ENCODE measurements at places on chromosomes 16 and 17.

GRCh38 chr17:13931800-13932460 lies 137.4 kb upstream of the COX10 start:
- DNase-seq, result peak; percentile 58

DNA sequence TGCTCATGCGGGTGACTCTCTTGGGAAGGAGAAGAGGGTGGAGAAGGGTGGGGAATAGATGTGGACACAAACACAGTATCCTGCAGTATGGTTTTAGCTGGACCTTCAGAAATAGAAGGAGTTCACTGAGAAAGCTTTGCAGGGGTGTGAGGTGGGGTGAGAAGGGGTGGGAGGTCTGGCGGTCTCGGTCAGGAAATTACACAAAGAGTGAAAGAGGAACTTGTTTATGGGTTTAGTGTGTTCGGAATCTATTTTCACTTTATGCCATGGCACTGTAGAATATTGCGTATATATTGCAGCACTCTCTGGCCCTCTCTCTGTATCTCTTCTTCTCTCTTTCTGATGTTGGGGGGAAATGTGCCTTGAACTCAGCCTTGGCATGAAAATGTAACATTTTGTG lies 148.2 kb upstream of the GOT2 start:
- DNase-seq, result peak; percentile 93

DNA sequence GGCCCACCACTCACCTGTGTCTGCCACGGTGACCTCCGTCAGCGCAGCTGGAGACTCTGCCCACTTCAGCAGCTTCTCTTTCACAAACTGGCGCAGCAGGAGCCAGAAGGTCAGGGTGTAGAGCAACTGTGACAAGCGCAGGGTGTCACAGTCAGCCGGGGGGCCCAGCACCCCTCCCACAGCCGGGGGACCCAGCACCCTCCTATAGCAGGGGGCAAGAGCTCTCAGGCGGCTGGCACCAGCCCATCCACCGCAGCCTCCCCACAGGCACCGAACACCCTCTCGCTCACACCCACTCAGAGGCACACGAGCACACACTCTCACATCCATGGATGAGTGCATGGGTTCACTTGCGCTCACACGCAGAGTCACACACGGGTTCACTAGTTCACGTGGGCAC lies 28.8 kb downstream of the CTU2 start:
- DNase-seq, result no peak

- DNase-seq, result no peak
These were observed 718 bp upstream of the RPH3AL start for GRCh38 chr17:353213-353837.

DNA sequence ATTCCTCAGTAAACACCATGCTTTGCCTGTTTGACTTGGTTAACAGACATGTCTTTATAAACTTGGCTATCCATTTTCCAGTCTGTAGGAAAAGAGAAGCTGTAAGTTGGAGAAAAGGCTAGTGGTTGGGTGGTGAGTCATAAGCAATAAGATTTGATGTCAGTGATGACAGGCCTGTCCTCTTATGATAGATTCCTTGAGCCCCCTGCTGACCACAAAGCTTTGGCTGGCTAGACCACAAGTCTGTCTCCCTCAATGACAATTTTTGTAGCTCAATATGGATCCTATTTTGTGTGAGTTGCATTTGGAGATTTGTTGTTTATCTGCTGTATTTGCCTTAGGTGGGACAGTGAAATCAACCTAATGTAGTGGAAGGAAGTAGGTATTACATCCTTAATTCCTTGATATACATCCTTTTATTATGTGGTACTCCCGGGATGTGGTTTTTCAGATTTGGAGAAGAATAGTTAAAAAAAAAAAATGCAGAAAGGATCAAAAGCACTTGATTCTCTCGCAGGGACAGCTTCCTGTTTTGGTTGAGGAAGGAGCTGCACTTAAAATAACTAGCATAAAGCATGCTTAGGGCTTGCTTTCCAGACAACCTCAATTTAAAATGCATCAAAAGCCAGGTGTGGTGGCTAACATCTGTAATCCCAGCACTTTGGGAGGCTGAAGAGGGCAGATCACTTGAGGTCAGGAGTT lies 67.4 kb downstream of the SIAH1 start:
- peak; percentile 77 for DNase-seq

DNA sequence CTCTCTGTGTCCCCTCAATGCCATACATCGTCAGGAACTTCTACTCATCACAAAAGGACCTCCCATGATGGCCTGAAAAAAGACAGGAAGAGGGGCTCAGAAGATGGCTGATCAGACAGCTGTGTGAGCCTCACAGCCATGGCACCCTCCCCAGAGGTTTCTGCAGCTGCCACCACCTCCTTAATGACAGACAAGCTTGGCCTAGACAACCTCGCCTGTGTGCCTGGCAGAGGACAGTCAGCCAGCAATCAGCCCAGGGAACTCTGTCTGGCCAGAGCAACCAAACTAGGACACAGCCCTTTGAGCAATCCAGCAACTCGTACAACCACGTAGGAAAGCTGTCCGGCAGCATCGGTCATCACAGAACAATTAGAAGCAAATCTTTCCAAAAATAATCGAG lies 54.2 kb upstream of the MED9 start:
- DNase-seq, result no peak

DNA sequence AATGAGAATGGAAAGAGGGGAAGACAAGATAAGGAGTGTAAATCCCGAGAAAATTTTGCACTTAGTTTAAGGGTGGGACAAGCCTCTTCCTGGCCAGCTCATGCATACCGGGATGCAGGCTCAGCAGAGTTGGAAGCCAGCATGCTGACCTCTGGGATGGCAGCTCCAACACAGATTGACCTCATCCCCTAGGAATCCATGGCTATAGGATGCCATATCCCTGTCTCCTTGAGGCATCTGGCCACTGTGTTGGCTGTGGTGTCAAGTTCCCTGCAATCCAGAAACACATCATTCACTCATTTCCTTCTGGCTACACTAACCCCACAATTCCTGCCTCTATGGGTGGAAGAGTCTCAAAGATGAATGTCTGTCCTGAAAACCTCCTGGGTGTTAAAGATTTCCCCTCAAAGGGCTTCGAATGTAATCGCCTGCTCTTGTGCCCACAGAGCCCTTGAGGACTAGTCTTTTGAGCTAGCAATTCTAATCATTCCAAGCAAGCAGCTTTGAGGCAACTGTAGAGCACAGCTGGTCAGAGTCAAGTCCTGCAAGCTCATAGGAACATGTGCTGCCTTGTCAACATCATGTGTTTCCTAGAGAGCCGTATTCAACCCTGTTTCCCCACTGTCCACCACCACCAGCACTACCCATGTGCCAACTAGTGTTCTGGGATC lies 141.4 kb downstream of the PMP22 start:
- no peak for DNase-seq

DNA sequence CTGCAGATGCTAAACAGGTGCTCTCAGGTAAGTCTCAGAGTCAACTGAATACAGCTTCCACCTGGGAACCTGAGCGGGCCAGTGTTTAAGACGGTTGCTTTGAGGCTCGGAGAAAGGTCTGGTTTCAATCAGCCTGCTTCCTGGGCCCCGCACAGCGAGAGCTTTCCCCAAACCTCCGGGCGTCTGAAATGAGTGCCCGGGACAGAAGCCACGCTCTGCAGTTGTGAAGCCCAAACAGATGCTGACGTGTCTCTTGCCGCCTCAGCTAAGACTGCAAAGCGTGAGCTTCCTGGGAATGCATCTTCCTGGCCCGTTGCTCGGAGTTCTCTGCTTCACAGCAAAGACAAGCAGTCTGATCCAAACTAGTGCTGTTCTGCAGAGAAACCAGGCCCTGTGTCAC lies 36.7 kb downstream of the PLXDC1 start:
- DNase-seq, result no peak

DNA sequence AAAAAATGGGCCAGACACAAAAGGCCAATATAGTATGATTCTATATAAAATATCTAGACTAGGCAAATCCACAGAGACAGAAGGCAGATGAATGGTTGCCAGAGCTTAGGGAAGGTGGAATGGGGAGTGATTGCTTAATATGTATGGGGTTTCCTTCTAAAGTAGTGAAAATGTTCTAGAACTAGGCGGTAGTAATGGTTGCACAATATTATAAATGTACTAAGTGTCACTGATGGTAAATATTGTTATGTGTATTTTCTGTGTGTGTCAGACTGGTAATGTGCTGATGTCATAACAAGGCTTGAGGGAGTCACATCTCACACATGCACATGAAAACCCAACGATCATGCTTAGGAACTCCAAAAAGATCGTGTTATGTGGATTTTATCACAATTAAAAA lies 106.9 kb upstream of the SIAH1 start:
- DNase-seq, result no peak

GRCh38 chr17:7229504-7229903 lies 4.8 kb downstream of the DVL2 start:
- DNase-seq, result no peak

DNA sequence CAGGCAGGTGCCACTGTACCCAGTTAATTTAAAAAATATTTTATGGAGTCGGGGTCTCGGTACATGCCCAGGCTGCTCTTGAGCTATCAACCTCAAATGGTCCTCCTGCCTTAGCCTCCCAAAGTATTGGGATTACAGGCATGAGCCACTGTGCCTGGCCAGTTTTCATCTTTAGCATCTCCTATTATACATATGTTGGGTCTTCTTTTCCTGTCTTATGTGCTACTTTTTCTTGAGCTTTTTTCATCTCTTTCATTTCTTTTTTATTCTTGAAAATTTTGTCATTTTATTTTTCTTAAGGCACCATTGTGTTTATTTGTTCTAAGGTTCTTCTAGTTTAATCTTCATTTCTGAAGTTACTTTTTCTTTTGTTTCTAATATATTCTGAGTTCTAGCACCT lies 20.7 kb downstream of the BANP start:
- no peak for DNase-seq

DNA sequence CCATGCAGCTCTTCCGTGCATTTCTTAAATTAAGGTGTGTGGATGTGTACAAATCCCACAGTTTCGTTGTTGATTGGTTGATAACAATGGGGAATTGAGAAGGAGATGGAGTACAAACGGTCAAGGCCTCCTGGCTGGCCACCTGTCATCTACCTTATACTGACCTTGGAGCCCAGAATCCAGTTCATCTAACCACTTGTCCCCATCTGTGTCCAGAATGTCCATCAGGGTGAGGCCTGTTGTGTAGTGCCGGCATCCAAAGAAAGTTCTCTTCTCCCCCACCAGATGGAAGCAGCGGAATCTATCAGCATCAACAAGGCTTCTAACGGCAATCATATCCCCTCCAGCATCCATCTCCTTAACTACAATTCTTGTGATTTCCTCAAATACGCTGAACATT lies 1.5 kb downstream of the GSDMB start:
- DNase-seq, result no peak

DNA sequence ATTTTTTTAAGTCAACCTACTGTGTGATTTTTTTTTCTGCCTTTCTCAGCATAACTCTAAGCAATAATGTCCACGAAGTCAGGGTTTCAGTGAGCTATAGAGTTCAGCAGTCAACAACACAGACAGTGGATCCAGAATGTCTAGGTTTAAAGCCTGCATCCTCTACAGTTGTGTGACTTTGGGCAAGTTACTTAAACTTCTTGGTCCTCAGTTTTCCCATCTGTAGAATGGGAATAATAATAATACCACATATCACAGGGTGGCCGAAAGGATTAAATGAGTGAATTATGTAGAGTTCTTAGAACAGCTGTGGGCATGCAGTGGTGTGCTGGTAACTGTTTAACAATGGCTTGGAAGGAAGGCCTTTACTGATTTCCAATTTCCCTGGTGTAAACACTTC lies 38.8 kb upstream of the MEAK7 start:
- no peak for DNase-seq

DNA sequence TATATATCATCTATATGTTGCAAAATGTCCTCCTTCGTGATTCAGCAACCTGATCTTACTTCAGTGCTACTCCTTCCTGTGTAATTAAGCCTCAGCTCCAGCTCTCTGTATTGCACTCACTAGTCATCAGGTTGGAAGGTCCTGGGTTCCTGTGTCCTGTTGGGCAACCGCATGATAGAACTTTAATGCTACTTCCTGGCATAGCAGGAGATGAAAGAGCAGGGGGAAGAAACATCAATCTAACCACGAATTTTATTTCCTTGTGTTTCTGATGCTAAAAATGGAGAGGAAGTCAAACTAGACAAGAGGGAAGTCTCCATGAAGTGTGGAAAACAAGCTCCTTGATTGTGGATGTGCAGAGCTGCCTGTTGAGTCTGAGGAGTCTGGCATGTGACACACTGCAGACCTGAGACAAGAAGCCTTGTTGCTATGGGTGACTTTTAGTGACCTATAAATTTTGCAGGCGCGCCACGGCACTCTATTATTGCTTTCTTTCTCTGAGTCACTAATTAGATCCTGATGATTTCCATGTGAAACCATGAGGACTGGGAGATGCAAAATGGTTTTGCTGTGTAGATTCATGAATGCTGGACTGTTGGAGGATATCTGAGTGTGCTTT lies 25.6 kb downstream of the IGSF6 start:
- DNase-seq, result peak; percentile 56

GRCh38 chr17:2980211-2980903 lies 83.0 kb downstream of the OR1D5 start:
- DNase-seq, result no peak

- DNase-seq, result no peak
These were observed 102.8 kb upstream of the KCNJ16 start for GRCh38 chr17:69972251-69972650.

DNA sequence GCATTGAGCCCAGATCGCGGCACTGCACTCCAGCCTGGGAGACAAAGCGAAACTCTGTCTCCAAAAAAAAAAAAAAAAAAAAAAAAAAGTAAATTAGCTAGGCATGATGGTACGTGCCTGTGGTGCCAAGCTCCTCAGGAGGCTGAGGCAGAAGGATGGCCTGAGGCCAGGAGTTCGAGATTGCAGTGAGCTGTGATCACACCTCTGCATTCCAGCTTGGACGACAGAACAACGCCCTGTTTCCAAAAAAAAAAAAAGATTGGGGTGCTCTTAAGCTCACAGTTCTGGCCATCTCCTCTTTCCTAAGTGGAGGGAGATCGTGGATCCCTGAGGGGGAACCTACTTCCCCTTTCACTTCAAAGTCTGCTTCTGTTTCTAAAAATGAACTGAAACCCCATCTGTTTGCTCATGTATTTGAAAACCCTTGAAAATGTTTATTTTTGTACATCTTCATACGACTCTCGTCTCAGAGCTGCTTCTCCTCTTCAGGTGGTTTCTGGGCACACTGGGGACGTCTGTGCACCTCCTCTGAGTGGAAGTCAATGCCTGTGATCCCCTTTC lies 138.8 kb downstream of the PRKCA start:
- peak; percentile 85 for DNase-seq

DNA sequence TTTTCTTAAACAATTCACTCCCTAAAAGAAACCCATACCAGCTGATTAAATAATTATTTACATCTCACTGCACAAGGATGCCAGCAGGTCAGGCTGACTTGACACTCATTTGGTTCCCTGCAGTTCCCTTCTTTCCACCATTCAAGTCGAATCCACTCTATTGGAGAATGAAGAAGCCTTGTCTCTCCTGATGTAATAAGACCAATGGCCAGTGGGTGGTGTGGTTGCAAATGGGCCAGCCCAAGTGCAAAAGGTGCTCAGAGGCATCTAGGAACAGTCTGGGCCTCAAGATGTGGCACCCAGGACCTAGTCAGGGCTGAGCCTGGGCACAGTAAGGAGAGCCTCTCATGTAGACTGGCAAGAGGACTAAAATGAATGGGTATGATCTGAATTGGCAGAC lies 9.3 kb downstream of the C16orf78 start:
- no peak for DNase-seq

- DNase-seq, result no peak
These were observed 1.2 kb downstream of the MAPK7 start for GRCh38 chr17:19379361-19380065.

- DNase-seq, result no peak
These were observed 17.3 kb downstream of the ATP6V0D1 start for GRCh38 chr16:67463691-67464090.

GRCh38 chr17:33464669-33465280 lies 171.7 kb upstream of the ASIC2 start:
- no peak for DNase-seq

- no peak for DNase-seq
These were observed 6.3 kb upstream of the TENT4B start for GRCh38 chr16:50146479-50147435.

Measured in Kasumi-1 (cell line).